Right forelimb (tissue), 1 donor: ENCODE measurements at places on chromosomes 4 and X.
A peak's percentile ranks its signal among the peaks of the same experiment; 100 is the strongest.

- no peak for DNase-seq
Measured at GRCh38 chrX:10444204-10444603, 176.2 kb downstream of the MID1 start.

GRCh38 chr4:2797545-2798305 lies 4.8 kb downstream of the SH3BP2 start:
- DNase-seq = peak; percentile 41

DNA sequence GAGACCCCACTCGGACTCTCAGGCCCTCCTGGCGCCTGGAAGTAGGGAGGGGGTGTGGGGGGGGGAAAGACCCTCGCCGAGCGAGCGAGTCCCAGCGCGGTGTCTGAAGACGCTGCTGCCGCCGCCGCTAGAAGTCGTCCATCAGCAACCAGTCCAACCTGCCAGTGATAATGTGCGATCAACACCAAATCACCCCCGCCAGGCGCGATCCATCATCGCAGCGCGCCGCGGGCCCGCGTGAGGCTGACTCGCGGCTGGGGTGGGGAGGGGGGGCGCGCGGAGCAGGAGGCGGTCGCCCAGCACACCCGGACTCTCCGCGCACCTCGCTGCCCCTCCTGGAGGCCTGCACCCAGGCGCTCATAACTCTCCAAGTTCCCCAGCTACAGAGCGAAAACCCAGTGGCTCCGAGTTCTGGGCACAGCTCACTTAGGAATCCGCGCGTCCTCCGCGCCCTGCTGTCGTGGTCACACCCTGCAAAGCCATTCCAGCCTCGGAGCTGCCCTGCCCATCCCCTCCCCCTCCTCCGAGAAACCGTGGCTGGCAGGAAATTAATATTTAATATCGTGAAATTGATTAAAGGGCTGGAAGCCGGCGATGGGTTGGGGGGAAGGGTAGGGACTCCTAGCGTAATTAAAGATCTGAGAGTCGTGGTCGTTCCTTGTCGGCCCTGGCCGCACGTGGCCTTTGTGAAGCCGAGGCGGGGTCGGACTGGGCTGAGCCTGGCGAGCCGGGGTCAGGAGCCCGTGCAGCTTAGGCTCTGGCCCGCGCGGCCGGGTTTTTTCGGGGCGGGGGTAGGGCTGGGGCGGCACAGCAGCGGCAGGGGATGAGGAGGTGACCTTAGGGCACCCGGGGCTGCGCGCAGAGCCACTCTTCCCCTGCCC lies 58.1 kb upstream of the BCOR start:
- DNase-seq = no peak

- DNase-seq = no peak
Measured at GRCh38 chr4:41069257-41069656, 145.1 kb downstream of the APBB2 start.

- DNase-seq = peak; percentile 44
Measured at GRCh38 chr4:2932951-2933565, 30.1 kb downstream of the NOP14 start.

- no peak for DNase-seq
Measured at GRCh38 chrX:49242545-49243066, 7.3 kb downstream of the CCDC22 start.

DNA sequence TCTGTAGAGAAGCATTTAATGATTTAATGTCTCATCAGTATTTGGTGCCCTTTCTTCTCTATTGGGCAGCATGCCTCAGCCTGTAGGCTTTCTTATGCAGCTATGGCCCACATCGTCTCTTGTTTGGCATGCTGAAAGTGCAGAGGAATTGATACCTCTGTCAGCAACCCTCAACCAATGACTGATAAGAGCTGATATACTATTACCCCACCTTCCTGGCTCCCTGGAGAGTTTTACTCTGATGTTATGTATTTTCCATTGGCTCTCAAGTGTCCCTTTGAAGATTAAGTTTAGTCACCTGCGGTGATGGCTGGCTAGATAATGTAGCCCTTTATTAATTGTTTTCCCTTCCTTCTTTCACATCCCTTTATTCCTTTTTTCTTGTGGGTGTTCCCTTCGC lies 41.2 kb upstream of the PDHA2 start:
- no peak for DNase-seq

- peak; percentile 51 for DNase-seq
Measured at GRCh38 chr4:164779811-164780216, 25.9 kb downstream of the SMIM31 start.

DNA sequence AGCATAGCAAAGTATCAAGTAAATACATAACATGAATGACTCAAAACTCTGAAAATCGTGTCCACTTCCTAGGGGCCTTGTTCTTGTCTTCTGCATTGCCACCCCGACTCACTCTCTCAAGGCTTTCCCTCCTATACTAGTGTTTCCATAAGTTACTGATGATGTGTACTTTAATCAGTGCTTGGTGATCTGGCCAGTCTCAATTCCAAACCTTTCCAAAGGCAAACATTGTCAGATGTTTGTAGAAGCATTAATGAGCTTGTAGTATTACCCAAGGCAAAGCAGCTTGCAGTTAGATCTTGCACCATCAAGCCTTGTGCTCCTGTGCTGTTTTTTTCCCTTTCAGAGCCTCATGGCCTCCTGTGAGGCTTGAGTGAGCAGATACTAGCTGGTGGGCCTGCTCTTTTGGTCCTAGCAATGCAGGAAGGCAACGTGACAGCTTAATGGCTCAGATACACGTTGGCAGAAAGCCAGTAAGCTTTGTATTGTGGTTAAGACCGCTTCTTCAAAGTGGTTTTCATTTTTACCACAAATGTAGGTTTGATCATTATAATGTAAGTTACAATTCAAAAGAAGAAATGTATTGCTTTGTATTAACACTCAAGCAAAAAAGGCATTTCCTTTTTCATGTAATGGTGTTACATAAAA lies 51.8 kb downstream of the RBPJ start:
- no peak for DNase-seq

- DNase-seq = no peak
Measured at GRCh38 chrX:31258166-31258565, 186.3 kb upstream of the FTHL17 start.

DNA sequence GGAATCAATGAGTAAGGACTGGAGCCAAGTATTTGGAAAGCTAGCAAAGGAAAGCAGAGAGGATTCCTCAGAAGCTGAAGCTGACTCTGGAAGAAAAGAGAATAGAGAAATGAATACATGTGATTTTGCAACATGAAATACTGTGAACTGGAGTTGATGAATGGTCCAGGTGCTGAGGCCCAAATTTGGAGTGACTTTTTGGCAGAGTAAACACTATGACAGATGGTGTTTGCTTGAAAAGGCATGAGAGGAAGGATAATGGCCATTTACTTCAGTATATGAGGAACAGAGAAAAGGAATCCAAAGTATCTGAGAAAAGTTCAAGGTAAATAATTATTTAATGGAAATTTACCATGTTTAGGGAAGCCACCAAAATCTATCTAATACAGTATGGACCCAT lies 236.7 kb downstream of the SLITRK2 start:
- no peak for DNase-seq

DNA sequence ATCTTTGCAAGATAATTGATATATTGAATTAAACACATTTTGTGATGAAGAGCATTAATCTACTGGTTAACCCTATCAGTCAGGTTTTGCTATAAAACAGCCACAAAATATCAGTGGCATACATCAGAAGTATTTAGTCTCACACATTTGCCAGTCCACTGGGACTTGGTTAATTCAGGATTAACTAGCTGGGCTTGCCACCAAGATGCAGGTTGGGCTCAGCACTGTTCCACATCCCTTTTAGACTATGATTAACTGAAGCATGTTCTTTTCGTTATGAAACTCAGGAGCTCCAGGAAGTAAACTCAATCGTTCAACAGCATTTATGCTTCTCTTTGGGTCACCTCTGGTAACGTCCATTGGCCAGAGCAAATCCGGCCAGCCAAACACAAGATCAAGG lies 538.1 kb upstream of the HS3ST1 start:
- no peak for DNase-seq

- DNase-seq = no peak
Measured at GRCh38 chr4:76595435-76595834, 160.4 kb downstream of the SHROOM3 start.

DNA sequence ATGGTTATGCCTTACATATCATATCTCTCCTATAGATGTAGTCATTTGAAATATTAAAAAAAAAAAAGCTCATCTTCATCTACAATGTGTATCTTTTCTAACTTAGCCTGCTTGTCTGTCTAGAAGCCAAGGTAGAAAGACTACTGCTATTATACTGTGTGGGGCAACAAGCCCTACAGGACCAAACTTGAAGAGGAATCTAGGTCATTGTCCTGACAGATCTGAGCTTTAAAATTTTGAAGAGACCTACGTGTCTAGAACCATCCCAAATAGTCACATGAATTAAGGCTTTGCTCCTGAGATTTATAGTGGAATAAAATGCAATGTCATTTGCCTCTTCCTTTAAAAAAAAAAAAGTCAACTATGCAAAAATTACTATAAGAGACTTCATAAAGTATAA lies 95.8 kb downstream of the PALLD start:
- no peak for DNase-seq

GRCh38 chr4:91113130-91113706 lies 986.0 kb downstream of the CCSER1 start:
- DNase-seq = no peak

GRCh38 chrX:45735571-45735970 lies 534.9 kb upstream of the DIPK2B start:
- no peak for DNase-seq

DNA sequence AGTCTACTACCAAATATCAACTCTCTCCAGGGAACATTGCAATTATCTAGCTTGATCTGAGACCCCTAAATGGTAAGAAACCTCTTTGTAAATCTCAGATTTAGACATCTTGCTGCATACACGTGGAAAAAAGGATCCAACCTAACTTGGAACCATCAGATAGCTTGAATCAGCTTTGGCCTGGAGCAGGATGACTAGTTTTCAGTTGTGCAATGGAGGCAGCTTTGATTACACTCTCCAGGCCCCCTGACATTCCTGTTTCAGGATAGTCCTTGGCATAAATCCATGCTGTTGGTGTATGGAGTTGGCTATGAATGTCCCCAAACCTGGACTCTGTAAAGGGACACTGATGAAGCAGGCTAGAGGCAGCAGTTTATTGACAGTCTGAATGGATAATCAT lies 1061.9 kb upstream of the TENM3 start:
- no peak for DNase-seq

DNA sequence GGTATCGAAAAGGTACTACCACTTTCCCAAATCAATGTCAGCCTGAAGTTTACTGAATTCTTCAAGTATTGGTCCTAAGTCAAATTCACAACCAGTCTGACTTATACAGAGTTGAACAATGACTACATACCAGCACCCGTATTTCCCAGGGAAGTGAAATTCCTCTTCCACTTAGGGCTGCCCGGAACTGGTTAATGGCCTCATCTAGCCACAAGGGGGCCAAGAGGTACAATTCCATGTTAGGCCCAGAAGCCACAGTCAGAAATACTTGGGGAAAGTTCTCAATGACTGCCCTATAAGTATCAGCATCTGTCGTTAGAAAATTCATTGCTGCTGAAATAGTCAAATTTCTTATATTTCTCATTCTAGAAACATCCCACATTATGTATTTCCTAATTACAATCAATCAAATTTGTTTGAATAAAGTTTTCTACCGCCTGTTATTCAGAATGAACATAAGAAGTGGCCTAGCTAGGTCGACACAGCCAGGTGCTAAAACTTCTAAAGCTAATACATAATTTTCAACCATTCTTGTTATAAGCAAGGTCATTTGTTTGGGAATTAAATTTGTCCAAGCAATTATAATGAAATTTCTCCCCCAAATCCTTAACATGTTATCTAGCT lies 5.6 kb upstream of the PCDH7 start:
- no peak for DNase-seq

- DNase-seq = no peak
Measured at GRCh38 chr4:121714548-121714947, 17.8 kb upstream of the ANXA5 start.

GRCh38 chrX:16014171-16014570 lies 109.2 kb upstream of the GRPR start:
- DNase-seq = no peak

DNA sequence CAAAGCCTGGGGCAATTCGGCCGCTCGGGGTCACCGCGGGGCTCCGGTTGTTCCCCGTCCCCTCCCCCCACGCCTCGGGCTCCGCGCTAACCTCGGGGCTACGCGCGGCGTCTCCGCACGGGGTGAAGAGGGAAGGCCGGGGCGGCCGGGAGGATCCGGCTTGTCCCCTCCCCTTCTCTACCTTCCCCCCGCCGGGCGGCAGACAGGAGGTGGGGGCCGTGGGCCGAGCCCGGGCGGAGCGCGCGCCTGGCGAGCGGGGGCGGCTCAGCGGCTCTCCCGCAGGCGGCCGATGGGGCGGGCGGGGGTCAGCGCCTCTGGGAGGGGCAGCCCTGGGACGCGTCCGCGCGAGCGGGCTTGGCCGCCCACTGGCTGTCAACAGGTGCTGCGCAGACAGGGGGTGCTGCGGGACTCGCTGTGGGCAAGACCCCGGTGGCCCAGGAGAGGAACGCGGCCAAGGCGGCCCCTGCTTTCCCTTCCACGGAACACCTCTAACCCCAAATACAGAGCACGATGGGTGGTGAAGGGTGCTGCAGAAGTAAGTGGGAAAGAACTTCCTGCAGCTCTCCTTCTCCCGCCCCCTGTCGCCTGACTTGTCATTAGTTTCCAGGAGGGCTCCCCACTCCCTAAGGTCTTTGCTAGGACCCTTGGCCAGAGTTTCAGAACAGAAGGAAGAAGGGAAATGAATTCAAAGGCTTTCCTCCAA lies at the start of gene PDGFC:
PDGFC (minus strand) TSS at position 124 of the 703 bp plus-strand sequence. CDS start 896 bp downstream, outside the sequence.
- DNase-seq = peak; percentile 83

DNA sequence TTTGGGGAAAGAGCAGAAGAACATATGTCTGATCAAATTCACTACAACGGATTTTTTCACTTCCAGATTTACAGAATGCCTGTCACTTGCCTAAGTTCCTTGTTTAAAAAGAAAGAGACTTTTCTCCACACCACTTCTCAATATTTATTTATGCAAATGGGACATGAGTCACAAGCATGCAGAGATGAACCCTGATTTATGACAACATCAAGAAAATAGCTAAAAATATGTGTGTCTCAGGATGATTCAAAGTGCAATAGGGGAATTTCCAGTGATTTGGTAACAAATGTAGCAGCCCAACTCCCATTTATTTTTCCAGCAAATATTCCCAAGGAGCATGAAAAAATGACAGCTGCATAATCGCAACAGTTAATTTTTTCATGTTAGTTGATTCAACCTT lies 180.4 kb upstream of the FAT1 start:
- DNase-seq = no peak

DNA sequence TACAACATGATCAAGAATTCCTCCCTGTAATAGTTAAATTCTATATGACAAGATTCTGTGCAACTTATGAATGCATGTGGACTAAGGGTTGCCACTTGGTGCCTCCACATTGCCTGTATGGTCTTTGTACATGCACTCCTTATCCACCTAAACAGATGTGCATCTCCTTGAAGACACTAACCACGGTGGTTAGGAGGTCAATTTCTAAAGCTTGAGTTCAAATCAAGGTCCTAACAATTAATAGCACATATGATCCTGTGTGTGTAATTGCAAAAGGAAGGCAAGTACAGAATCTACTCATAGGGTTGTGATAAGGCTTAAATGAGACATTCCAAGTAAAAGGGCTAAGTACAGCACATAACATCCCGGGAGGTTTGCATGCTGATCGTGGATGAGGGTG lies 1.5 kb upstream of the IL21 start:
- DNase-seq = no peak

GRCh38 chr4:78634011-78634664 lies 82.6 kb downstream of the ANXA3 start:
- DNase-seq = no peak

- DNase-seq = no peak
Measured at GRCh38 chrX:55841962-55842752, 124.6 kb downstream of the RRAGB start.

GRCh38 chr4:4794421-4794820 lies 65.0 kb upstream of the MSX1 start:
- DNase-seq = no peak
